SW 1271 (cell line): ENCODE measurements at places on chromosomes 6 and 20.

- DNase-seq = no peak
These were observed 167.3 kb downstream of the ARHGAP18 start for GRCh38 chr6:129542705-129543104.

- no peak for DNase-seq
These were observed 3.2 kb upstream of the SEC23B start for GRCh38 chr20:18504479-18505060.

DNA sequence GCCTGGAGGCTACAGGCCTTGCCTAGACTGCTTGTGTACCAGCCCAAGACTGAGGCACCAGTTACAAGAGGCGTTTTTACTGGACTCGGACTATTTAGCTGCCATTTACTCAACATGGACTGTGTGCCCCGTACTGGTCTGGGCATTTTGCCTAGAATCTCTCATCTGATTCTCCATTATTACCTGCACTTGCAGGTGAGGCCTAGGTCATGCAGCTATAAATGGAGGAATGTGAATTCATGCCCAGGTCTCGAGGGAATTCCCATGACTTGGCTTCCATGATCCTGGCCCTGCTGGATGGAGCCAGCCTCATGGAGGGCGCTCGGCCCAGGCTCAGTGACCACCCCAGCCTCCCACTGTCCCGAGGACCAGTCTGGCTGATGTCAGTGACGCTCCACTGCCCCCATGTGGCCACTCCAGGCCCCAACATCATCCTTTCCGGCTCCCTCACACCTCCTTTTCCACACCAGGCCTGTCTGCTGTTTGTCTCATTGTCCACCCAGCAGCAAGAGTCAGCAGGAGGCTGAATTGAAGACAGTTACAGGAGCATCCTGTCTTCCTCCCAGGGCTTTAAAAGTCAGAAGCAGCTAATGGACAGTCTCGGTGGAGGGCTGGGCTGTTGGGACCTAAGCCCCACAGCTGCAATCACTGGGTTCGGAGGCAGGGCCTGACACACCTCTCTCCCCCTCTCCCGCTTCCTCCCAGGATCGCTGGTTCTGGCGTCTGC, 8.7 kb downstream of the MMP24OS start:
- peak; percentile 65 for DNase-seq

DNA sequence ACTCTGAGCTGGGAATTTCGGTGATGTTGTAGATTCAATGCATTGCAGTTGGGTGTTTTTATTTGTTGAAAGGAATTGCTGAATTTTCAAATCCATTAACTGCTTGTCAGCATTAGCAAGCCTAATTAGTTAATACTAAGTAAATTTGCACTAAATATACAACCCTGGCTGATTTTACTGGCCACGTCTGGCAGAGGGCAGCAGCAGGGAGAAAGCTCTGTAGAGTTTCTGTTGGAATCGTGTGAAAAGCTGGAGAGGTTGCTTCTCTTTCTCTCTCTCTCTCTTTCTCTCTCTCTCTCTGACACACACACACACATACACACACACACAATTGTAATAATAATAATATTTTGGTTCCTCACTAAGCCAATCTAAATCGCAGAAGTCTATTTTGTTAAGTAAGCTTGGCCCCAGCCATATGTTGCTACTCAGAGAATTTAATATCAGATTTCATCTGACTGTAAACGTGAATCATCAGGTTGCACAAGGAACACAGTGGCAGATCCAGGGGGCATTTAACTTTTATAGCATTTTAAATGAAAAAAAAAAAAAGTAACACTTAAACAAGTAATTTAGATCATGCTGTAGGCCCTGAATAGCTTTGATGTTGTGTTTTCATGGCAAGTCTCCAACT, 289.5 kb downstream of the ESR1 start:
- peak; percentile 39 for DNase-seq

- DNase-seq = no peak
These were observed 98.8 kb upstream of the BEND6 start for GRCh38 chr6:56856036-56856580.

GRCh38 chr20:22411627-22412450, 172.5 kb downstream of the FOXA2 start:
- DNase-seq = no peak

- DNase-seq = no peak
These were observed 61.8 kb downstream of the GCNT2 start for GRCh38 chr6:10582774-10583508.

DNA sequence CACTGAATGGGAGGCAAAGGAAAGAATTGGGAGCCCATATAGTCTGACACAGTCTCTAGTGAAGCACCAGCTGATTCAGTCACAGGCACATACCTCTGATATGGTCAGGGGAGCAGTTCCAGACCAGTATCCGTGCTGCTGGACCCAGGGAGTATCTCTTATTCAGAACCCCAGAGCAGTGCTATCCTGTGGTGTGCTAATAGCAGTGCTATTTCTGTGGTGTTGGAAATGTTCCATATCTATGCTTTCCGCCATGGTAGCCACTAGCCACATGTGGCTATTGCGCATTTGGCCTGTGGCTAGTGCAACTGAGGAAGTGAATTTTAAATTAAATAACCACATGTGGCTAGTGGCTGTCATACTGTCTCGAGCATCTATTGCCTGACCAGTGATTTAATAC, 11.0 kb downstream of the SCUBE3 start:
- DNase-seq = no peak

GRCh38 chr6:124655866-124656265, 306.4 kb upstream of the RNF217 start:
- no peak for DNase-seq
